ENCODE measurements at places on chromosomes 3 and 15.

GRCh38 chr15:60760646-60761504 lies 281.9 kb upstream of the ICE2 start:
- peak; percentile 79 for DNase-seq

DNA sequence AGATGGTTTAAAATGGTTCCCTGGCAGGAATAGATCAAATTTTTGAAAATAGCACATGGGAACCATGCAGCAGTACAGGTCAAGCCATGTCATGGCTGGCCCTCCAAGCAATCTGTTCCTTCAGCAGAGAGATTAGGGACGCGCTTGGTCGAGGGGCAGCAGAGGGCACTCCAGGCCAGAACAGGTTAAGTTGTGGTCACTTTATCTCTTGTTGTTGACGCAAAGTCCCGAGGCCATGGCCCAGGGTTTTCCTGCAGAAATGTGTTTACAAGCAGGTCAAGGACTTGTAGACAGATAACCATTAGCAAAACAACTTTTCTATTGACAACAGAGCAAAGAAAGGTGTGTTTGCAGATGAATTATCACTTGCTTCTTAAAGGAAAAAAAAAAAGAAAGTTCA lies 570.0 kb upstream of the NR2F2 start:
- no peak for DNase-seq

GRCh38 chr15:67048281-67049279 lies 16.8 kb upstream of the SMAD3 start:
- peak; percentile 86 for DNase-seq

DNA sequence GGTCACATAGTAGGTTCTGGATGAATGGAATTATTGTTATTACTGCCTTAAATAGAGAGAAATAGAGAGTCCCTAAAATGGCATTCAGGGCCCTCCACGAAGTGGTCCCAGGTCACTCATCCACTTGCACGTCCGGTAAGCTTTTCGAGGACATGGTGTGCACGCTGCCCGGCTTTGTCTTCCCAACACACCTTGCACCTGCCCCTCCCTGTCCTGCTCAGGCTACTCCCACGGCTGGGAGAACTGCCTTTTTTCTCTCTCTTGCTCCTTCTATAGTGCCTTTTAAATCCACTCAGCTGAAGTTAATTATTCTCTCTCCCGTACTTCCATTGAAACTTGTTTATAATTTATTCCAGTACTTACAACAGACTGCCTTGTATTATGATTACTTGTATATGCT lies 5.6 kb upstream of the DGKG start:
- no peak for DNase-seq

- peak; percentile 44 for DNase-seq
Observed at GRCh38 chr3:17478673-17479072, 263.8 kb downstream of the TBC1D5 start.

- DNase-seq, result no peak
Observed at GRCh38 chr3:49370585-49371290, 12.6 kb upstream of the GPX1 start.

- DNase-seq, result peak; percentile 33
Observed at GRCh38 chr3:114756506-114757279, 390.4 kb downstream of the ZBTB20 start.

GRCh38 chr15:49570174-49570573 lies 50.4 kb downstream of the FAM227B start:
- no peak for DNase-seq

- DNase-seq, result peak; percentile 66
Observed at GRCh38 chr3:71584394-71585011, 975 bp upstream of the FOXP1 start.

- DNase-seq, result no peak
Observed at GRCh38 chr3:139355476-139355875, 11.7 kb downstream of the MRPS22 start.

- DNase-seq, result peak; percentile 16
Observed at GRCh38 chr3:136070953-136071949, 105.7 kb downstream of the PPP2R3A start.

DNA sequence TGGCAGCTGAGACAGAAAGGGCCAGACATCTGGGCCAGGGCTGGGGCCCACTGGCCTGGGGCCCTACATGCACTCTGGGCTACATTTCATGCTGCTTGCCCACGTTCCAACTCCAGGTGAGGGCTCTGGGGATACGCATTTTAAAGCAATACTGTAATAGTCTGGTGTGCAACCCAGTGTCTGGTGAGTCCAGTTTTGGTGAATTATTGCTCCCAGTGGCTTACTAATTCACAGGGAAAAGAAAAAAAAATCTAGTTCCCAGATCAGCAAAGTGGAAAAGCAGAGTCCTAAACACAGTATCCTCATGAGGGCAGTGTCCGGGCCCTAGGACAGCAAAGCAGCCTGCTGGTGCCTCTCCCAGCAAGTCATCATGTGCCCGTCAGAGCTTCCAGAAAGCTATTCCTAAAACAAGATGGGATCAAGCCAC lies 82.4 kb downstream of the CCNL1 start:
- DNase-seq, result no peak

- no peak for DNase-seq
Observed at GRCh38 chr3:120265989-120266388, 19.0 kb downstream of the GPR156 start.

GRCh38 chr3:131597816-131598215 lies 95.0 kb upstream of the MRPL3 start:
- no peak for DNase-seq

DNA sequence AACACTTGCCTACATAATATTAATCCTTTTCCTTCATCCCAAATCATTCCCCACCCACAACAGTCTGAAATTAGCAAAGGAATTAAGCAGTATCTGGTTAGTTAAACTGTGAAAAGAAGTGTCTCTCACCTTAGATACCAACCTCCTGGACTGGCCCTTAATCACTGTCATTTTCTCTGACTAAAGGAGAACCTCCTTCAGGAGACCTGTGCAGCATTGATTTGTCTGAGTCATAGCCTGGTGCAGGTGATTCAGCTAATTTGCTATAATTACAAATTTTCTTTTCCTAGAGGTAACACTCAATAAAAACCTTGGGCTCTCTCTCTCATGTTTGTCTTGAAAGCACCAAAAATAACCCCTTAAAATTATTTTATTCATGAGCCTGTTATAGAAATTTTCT lies 279.8 kb upstream of the SEMA6D start:
- no peak for DNase-seq

- no peak for DNase-seq
Observed at GRCh38 chr3:143830063-143830462, 18.2 kb downstream of the SLC9A9 start.

DNA sequence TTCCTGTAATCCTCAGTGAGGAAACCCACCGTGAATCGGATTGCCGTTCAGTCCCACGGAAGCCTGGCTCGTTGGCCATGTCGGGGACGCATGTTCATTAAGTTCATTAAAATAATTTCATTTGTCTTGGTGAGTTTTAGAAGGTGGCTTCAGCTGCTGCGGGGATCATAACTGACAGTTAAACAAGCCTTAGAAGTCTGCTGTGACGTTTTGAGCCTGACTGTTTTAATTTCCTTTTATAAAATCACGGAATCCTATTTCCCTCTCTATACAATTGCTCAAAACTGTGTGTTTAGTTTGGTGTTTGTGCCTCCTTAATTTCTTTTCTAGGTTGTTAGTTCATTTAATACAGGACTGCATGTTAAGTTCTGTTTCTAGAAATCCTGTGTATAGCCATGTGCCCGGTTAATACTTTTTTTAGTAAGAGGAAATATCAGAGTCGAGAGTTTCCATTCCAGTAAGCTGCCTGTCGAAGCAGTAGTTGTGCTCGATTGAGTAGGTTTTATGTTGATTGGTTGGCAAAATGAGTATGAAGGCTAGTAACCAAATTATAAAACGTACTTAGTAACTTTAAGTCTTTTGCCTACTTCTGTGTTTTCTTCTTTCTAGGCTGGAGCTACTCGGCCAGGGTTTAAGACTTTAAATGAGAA lies 705 bp downstream of the NIPA2 start:
- DNase-seq, result no peak

GRCh38 chr15:74631935-74632560 lies 16.4 kb downstream of the CLK3 start:
- peak; percentile 36 for DNase-seq

GRCh38 chr3:69864141-69864540 lies 124.9 kb downstream of the MITF start:
- no peak for DNase-seq

- DNase-seq, result peak; percentile 25
Observed at GRCh38 chr3:197209366-197210260, 88.8 kb downstream of the DLG1 start.

DNA sequence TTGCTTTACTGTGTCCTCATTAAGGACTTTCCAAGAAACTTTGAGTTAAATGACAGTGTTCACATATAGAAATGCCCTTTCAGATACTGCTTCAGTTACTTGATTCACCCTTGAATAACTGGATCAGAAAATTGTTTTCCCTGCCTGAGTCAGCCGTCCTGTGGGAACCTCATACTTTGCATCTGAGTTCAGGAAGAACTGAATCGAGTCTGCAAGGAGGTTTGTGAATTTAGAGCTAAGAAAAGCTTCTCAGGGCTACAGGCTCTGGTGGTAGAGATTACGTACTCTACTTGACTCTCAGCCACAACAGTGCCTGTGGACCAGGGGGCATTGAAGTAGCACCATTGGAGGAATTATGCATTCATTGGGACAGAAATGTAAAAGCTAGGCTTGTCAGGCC lies 252.4 kb upstream of the C2CD4B start:
- DNase-seq, result peak; percentile 75

DNA sequence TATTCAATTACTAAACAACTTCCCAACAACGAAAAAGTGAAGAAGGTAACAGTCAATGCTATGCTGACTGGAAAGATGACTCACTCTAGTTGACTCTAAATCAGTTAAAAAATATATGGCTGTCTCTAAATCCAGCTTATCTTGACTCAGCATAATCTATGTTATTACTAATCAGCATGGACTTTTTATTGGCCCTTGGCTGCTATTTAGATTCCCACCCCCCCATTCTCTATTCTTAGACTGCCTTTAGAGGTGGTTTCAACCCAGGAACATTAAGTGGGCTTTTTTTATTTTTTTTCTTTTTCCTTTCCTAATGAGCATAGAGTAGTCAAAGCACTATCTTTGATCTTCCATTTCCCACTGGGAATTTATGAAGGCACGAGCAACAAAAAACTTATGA lies 1.9 kb downstream of the PCOLCE2 start:
- DNase-seq, result peak; percentile 88

DNA sequence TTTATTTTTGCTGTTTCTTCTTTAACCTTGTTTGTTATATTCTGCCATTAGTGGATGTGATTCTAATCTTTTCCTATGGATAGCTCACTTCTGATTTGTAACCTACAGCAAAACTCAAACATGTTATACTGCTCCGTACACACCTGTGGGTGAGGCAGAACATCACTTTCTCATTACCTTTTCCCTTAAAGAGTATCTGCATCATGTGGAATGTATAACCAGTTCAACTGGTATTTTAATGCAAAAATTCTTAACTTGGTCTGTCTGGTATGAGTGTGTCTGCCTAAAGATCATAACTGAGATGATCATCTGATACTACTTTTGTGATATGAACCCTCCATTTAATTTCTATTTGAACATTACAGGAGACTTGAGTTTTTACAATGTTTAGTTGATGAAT lies 13.0 kb upstream of the UPK1B start:
- no peak for DNase-seq

DNA sequence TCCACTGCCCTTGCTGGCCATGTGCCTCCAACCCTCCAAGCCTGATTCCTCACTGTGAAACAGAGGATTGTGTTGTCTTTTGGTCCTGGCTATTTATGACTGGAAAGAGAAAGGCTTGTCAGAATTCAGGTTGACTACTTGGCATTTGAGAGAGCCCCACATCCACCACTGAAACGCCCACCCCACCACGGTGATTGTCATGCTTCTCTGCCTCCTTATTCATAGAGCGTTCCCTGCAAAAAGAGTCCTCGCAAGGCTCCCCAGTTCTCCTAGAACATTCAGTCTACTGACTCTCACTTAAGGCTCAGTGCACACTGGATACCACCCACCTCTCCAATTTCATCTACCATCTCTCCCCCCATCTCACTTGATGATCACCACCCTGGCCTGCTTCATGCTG lies 162.9 kb upstream of the WNT5A start:
- DNase-seq, result no peak
